ENCODE measurements at places on chromosomes 1 and 21.

DNA sequence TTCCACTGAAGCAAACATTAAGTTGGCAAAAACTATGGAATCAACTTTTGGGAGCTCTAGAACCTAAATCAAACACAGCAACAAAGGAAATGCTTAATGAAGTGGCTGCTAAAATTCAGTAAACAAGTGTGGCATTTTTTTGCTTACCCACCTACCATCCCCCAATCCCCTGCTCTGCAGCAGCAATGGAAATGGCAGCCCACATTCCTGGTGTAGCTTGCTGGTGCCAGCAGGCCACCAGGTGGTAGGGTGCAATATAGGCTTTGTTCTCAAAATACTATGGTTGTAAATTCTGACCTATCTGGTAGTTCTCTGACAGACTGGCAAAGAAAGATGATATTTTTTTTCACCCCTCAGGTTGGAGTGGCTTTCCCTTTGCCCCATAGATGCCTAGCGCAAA lies 42.8 kb downstream of the SHCBP1L start:
- peak; percentile 43 for DNase-seq

DNA sequence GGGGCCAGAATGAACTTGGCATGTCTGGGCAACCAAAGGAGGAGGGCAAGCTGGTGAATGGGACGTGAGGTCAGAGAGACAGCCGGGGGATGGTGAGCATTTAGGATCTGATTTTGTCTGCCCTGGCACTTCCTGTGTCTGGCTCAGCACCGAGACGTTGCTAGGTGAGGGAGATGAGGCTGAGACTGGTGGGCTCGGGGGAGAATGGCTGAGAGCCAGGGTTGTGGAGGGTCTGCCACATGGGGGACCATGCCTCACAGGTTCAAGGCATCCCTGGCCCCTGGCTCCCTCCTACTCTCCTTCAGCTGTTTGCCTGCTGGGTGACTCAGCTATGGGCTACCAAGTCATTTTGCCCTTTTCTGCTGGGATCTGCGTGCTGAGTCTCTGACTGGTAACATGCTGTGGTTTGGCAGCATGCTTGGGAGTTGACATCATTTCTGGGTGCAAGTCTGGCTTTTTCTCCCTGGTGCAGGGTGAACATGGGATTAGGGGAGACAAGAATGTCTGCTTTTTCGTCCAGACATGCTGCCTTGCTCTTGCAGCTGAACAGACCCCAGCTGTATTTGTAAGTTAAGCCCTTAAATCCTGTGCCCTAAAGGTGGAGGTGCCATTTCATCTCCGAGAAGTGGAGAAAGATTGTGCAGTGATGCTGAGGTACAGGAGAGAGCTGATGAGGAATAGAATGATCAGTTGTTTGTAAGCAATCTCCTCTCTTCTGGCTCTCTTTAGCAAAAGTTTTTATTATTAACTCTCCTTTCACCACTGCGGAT lies 17.6 kb downstream of the GALNT2 start:
- DNase-seq = no peak

DNA sequence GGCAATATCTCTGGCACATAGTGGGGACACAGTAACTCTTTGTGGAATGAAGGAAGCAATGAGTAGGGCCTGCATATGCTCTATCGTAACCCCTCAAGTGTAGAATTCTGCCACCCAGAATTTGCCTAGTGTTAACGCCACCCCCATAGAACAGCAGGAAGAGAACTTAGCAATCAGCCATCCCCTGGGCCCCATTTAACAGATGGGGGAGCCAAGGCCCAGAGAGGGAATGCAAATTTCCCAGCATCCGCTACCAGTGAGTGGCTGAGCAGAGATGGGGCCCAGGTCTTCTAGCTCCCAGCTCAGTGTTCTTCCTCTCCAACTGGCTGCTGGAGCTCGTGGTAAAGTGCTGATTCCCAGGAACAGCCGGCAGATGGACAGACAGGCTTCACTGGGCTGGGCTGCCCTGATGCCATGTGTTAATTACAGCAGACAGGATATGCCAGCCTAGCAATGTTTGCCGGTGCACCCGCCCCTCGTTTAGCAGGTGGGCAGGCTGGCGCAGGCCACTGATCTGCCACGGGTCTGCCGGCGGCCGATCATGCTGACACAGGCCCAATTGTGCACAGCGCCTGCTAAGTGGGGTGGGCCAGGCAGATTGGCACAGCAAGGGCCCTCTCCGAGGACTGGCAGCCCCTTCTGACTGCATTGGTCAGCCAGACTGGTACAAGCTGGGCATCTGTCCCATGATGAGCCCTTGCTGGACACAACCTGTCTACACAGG lies 171.9 kb downstream of the IGSF21 start:
- peak; percentile 91 for DNase-seq

DNA sequence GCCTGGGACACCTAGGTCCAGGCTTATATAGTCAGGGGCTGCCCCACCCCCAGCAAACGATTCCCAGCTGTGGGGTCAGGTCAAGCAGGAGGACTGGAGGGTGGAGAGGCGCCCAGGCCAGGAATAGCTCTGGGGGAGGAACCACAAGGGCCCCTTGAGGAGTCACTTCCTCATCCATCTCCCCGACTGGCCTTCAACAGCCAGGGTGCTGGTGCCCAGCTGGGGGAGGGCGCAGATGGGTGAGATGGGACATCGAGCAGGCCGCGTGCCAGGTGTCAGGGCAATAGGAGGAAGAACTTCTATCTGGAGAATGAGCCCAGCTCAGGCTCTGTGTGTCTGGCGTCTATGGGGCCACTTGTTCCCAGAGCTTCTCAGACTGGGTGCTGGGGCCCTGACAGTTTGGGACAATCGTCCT lies 208 bp upstream of the MYBPH start:
- DNase-seq = no peak

DNA sequence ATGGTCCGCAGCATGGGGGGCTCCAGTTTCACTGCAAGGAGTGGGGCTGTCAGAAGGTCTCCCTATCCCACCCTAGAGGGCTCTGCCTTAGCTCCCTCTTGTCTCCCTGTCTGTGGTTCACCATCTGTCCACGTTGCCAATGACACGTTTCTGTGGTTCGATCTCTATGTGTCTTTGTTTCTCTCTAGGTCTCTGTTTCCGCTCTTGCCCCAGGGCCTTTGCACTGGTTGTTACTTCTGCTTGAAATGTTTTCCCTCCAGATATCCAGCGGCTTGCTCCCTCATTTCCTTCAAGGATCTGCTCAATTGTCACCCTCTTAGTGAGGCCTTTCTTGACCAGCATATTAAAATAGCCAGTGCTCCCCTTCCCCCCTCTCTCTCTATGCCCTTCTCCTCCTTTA lies 8.5 kb upstream of the MRPS15 start:
- DNase-seq = no peak

DNA sequence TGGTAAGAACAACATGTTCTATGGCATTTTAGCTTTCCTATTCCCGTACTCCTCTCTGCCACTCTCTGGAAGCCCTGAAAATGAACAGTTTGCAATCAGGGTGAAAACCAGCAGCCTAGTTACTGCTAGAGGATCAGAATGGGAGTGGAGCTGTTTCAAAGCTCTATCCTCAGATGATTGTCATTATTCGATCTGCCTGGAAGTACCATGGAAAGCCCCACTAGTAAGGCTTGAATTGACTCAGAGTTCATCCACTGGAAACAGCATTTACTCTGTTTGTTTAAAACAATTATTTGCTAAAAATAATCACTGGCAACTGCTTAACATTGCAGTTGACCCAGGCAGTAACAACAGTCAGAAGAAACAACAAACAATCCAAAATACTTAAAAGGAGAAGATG lies 91.2 kb downstream of the USH2A start:
- DNase-seq = no peak

DNA sequence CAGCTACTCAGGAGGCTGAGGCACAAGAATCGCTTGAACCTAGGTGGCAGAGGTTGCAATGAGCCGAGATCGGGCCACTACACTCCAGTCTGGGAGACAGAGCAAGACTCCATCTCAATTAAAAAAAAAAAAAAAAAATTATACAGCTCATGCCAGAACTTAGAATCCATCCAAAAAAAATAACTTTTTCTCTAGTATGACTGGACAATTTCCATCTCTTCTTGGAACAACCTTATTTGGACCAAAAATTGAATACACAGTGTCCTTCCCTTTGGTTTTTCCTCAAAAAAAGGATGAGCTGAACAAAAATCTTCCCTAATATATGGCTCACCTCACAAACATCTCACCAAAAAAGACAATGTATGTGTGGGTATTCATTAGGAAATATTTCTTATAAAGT lies 73.7 kb downstream of the TOR3A start:
- no peak for DNase-seq

- no peak for DNase-seq
Measured at GRCh38 chr1:69475021-69475420, 92.7 kb upstream of the LRRC7 start.
